ENCODE measurements at places on chromosomes 3 and 15.

GRCh38 chr15:92687195-92687602 lies 31.6 kb upstream of the FAM174B start:
- no peak for DNase-seq

DNA sequence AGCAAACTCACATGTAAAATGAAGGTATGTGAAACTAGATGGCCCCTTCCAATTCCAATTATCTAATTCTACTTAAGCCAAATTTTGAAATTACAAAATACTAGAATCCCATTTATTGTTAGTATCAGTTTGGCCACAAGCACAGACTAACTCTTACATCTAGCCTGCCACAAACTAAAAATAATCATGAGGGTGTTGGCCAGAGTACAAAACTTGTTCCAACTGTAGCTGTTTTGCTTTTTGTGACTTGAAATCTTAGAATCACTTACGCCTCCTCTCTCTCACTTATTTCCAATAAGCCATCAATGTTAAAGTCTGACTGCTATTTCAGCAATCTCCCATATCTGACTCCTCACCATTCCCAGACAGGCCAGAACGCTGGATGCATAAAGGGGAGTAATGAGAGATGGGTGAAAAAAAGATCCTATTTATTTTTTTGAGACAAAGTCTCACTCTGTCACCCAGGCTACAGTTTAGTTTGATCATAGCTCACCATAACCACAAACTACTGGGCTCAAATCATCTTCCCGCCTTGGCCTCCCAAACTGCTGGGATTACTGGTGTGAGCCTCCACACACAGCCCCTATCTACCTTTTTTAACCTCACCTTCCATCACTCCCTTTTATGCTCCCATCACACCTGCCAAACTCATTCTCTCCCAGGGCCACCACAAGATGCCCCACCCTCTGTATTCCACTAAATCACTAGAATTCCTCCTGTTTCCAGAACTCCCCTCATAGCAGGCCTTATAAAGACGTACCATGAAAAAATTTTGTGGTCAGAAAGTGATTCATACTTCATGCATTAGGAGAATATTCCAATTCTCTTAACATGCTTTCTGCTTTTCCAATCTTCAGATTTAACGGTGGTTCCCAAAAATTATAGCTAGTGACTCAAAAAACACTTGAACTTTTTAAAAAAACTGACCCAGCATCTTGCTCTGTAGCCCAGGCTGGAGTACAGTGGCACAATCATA lies 36.5 kb downstream of the ATOSA start:
- DNase-seq: no peak

GRCh38 chr3:25830373-25831280 lies 40.7 kb downstream of the OXSM start:
- DNase-seq: no peak

- DNase-seq: peak; percentile 36
These were observed 26.1 kb downstream of the CAPN3 start for GRCh38 chr15:42385206-42385979.

- DNase-seq: no peak
These were observed 156.2 kb downstream of the ZMAT3 start for GRCh38 chr3:178915365-178915764.

GRCh38 chr15:67968966-67969365 lies 85.1 kb upstream of the PIAS1 start:
- DNase-seq: no peak

DNA sequence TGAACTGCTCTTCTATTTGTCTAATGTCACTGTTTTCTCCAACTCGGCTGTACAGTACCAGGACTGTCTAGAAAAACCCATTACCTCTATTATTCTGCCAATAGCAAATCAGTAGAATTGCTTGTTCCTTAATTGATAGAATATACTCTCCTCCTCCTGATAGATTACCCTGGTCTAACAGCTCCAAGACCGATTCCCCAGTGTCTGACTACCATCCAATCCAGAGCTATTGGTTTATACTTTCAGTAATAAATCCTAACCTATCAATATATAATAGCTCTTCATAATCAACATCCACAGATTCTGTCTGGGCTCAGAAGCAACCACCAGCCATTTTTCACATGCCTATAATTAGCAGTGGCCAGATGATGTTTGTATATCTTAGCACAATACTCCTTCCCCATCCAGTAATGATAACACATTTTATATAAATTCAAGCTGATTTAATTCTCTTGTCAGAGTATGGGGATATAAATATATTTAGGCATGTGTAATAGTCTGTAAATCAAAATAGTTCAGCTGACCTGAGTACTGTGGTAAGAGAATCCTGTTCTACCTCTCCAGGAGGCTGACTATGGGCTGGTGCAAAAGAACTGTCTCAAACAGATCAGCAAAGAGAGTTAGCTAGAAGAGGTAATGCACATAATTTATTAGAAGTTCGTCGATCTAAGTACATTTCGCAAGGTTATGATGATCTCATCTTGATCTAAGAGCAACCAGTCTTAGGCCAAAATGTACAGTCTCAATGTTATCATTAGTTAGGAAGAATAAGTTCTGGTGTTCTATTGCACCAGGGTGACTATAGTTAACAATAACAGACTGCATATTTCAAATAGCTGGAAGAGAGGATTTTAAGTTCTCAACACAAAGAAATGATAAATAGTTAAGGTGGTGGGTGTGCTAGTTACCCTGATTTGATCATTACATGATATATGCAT lies 193.4 kb downstream of the SHOX2 start:
- no peak for DNase-seq

GRCh38 chr3:56477646-56478045 lies 9.4 kb upstream of the ERC2 start:
- DNase-seq: no peak

DNA sequence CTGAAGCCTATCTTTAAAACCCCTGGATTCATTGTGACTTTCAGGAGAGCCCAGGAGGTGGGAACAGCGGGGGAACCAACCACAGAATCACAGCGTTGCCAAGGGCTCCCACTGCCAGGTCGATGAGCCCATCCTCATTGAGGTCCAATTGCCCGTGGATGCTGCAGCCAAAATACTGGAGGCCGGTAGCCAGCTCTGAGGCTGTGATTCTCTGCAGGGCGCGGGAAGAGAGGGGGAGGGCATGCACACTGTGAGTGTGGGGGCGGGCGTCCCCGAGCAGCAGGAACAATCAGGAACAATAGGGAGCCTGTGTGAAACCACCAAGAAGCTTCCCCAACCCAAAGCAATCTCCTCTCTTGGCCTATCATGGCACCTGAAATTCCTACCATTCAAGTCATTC lies 53.4 kb downstream of the FEM1B start:
- no peak for DNase-seq

DNA sequence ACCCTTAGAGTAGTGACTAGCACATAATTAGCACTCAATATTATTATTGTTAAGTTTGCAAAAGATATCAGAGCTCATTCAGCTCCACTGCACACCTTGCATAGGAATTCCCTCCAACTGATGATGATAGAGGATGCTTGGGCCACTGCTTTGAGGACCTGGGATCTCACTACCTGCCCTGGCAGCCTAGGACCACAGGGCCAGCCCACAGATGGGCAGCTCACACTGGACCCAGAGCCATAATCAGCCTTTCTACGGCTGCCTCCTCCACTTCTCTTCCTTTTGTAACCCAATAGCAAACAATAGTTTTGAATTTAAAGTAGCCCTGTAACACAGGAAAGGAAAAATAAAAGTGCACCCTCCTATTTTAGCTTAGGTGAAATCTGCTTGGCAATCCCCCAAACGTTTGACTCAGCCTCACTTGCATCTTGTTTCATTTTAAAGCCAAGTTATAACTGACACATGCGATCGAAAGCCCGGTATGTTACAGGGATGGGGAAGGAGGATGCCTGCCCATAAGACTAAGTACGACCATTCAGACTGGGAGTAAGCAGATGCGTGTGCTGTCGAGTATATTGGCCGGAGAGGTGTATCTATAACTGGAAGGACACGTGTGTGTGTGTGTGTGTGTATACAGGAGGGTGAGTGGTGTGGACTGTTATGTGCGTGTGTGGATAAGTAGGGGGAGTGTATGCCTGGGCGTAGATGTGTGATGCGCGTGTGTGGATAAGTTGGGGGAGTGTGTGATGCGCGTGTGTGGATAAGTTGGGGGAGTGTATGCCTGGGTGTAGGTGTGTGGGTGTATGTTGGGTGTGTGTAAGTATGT lies 65.9 kb downstream of the CPN2 start:
- no peak for DNase-seq

- no peak for DNase-seq
These were observed 428.2 kb downstream of the NLGN1 start for GRCh38 chr3:173825730-173826129.

- DNase-seq: no peak
These were observed 51.5 kb upstream of the GSK3B start for GRCh38 chr3:120145542-120146285.

DNA sequence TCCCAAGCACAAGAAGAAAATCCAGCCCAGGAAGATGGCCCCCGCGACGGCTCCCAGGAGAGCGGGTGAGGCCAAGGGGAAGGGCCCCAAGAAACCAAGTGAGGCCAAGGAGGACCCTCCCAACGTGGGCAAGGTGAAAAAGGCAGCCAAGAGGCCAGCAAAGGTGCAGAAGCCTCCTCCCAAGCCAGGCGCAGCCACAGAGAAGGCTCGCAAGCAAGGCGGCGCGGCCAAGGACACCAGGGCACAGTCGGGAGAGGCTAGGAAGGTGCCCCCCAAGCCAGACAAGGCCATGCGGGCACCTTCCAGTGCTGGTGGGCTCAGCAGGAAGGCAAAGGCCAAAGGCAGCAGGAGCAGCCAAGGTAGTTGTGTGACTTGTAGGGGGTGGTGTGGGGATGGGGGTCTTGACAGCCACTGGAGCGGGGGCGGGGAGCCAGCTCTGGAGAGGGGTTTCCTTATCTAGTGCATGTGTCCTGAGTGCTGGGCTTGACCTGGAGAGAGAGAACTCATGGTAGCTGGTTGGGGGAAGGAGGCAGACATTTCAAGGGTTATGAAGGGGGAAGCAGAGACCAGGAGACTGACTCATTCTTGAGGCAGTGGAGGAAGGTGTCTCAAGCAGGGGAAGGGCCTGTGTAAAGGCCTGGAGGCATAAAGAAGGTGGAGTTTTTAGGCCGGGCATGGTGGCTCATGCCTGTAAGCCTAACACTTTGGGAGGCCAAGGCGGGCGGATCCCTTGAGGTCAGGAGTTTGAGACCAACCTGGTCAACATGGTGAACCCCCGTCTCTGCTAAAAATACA lies 6.2 kb downstream of the H1-8 start:
- DNase-seq: no peak

- no peak for DNase-seq
These were observed 114.8 kb upstream of the NDN start for GRCh38 chr15:23801881-23802280.

DNA sequence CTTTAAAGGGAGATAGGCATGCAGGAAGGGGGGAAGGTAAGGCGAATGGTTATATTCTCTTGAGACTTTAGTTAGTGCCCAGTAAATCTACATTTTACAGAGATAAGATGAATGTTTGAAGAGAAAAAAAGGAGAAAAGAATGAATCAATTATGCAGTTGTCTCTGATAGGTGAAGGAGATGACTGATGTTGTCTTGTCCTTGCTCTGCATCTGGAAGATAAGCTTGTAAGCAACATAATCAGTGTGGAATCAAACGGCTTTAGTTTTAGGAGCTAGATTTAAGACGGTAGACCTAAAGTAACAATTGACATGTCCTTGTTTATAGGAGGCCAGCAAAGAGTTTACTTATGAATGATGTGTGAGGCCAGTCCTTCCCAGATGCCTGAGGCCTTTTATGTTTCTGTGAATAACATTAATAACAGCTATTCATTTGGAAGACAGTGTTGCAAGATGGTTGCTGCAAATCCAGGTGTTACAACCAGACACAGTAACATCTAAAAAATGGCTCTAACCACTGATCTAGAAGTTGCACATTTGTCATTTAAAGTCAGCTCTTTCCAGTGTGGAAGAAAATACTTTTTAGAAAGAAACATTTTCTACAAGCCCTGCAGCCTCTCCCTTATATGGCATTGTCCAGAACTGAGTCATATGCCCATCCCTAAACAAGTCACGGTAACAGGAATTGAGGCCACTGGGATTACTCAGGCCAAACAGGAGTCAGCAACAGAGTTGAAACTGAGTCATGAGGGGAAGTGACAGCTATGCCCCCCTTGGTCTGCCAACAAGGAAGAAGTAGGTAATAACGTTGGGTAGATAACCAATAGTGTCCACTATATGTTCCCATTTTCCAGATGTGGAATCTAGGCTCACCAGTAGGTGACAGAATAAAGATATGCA lies 77.5 kb upstream of the FBN1 start:
- DNase-seq: no peak

DNA sequence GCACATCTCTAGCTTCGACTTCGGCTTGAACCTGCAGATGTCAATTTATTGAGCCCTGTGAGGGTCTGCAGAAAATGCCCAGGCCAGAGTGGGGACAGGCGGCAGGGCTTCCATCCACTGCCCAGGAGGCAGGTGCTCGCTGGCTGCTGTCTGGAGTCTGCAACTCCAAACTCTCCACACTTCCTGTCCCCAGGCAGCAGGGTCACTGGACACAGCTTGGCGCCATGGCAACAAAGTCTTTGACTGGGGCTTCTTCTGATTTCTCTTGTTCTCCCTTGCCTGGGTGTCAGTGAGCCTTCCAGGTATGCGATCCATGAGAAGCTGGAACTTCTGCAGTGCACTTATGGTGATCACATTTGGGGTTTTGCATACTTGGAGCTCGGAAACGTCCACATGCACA lies 33.5 kb downstream of the SV2B start:
- no peak for DNase-seq

DNA sequence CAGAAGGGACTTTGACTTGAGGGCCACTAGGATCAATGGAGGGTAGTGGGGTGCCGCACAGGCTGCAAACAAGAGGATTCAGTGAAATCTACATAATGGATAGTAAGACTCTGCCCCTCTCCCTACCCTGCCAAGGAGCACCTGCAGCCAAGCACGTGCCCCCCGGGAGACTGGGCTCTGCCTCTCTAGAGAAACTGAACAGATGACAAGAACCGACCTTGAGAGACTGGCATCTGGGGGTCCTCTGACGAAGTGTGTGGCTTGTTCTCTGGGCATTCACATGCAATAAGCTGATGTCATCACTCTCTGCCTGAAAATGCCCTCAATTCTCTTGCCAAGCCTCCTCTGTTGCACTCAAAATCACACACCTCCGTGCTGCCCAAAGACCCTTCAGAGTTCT lies 132.3 kb downstream of the FAM43A start:
- no peak for DNase-seq

DNA sequence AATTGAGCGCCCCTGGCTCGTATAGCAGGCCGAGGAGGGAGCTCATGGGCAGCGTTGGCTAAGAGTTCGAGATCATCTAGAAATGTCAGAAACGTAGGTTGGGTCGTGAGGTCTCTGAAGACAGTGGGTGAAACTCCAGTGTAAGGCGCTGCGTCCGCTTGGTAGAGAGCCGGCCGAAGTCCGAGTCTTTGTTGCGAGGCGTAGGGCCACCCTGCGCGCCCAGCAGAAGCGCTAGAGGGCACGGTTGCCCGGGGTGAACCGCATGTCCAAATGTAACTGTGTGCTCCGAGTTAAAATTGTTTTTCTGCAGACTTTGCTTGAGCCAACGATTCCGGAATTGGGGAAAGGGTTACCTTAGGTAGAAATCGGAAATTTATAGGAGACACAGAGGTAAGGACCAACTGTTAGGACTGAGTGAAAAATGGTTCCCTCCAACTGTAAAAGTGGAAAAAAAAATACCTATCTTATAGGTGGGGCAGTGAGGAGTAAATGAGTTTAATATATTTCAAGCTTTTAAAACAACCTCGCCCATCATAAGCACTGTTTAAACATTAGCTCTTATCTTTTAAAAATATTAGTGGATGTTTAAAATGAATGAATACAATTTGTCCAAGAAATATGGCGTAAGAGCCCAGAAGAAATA lies 993 bp upstream of the SIAH2 start:
- DNase-seq: peak; percentile 32

- no peak for DNase-seq
These were observed 11.6 kb downstream of the THBS1 start for GRCh38 chr15:39592500-39592899.

All from neuronal stem cell (in vitro differentiated cells).